ENCODE measurements at places on chromosomes 3 and 15.

- no peak for DNase-seq
Observed at GRCh38 chr15:101525087-101525669, 35.7 kb upstream of the PCSK6 start.

GRCh38 chr3:8579096-8579495, 65.5 kb downstream of the SSUH2 start:
- DNase-seq: no peak

- no peak for DNase-seq
Observed at GRCh38 chr15:50636146-50636545, 50.5 kb downstream of the TRPM7 start.

GRCh38 chr3:196193736-196194541, 17.3 kb downstream of the ZDHHC19 start:
- DNase-seq: no peak
